Activated naive CD8-positive, alpha-beta T cell treated with anti-CD3 and anti-CD28 coated beads, Interleukin-2, amount 50 U/mL, for 16 hours (primary cell): ENCODE measurements at places on chromosomes 11 and 22.

GRCh38 chr11:16440136-16440535 is 83.8 kb upstream of the SOX6 start:
- DNase-seq = no peak

DNA sequence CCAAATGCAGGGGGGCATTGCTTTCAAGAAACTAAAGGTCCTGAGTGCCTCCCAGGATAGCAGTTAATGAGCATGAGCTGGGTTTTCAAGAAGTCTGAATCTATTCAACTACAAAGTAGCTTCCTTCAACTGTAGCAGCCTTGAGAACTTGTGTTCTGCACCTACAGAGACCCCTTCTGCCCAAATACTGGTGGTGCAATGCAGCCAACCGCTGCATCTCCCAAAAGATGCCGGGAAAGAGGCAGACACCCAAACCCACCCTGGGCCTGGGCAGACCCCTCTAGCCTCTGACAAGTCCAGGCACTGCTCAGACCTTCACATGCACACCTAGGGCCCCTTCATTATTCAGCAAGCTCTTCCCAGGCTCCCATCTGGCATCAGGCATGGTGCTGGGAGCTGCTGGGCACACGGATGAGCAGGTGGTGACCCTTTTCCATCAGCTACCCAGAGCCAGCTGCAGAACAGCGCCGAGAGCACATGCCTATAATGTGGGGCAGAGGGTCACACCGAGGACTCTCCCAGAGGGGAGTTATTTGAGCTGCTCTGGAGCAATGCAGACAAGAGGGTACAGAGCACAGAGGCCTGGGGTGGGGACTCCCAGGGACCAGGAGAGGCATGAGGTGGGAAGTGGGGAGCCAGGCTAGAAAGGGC is 44.9 kb upstream of the ETS1 start:
- DNase-seq = no peak

DNA sequence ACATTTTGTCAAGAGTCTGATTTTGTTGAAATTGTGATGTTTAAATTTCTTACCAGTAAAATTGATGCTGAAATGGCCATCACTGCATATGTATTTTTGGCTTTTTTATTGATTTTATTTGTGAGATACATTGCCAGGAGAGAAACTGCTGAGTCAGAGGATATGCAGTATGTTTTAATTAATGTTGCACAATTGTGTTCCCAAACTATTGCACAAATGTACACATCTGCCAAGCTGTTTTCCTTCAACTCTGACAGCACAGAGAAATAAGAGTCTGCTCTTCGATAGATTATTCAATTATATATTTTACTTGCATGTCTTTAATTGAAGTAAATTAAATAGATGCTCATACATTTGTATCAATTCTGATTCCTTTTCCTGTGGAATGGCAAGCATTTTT is 640.2 kb upstream of the LUZP2 start:
- DNase-seq = no peak

GRCh38 chr11:104333977-104334376 is 170.0 kb upstream of the PDGFD start:
- no peak for DNase-seq

DNA sequence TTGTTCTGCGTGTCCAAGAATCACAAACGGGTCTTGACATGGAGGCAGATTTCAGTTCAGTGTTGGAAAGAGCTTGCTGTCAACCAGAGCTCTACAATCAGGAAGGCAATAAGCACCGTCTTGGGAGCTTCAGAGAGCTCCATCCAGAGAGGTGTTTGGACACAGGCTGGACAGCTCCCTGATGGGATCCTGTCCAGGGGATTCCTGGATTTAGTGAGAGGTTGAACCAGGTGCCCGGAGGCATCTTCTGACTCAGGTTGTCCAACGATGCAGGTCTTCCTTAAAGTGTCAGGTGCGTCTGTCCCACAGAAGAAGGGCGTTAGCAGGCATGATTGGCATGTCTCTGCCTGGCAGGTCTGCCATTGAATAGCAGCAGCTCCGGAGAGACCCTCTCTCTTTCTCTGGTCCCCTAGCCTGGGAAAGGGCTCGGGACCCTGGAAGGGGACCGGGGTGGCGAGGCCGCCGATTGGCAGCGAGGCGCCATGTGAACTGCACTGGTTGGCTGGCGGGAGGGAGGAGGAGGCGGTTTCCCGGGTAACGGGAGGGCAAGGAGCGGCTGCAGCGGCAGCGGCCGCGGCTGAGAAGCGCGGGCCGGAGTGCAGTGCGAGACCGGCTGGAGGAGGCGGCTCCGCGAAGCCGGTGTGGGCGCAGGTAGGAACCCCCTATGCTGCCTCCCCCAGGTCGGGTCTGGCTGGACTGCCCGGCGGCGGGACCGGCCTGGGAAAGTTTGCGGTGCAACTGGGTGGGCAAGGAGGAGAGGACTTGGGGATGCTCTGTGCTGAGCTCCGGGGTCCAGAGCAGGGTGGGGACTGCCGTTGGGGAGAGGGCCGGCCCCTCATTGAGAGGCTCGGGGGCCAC is 104.1 kb upstream of the E2F8 start:
- DNase-seq = no peak
